ENCODE measurements at places on chromosomes 1 and 21.

DNA sequence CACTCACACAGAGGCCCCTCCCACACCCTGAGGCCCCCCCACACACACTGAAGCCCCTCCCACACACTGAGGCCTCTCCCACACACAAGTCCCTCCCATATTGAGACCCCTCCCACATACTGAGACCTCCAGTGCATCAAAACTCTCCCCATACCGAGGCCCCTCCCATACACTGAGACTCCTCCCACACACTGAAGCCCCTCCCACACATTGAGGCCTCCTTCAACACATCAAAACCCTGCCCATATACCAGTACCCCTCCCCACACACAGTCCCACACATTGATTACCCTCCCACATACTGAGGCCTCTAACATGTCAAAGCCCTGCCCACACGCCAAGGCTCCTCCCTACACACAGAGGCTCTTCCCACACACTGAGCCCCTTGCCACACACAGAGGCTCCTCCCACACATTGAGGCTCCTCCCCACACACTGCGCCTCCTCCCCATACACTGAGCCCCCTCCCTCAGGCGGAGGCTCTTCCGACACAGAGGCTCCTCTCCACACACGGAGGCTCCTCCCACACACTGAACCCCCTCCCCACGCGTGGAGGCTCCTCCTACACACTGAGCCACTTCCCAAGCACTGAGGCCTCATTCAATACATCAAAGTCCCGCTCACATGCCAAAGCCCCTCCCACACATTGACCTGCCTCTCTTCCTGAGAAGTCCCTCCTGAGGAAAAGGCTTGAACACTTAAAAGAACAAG, 392.3 kb downstream of the CAMTA1 start:
- DNase-seq, result no peak

- DNase-seq, result no peak
Observed at GRCh38 chr1:198939286-198939685, 300.4 kb downstream of the PTPRC start.

GRCh38 chr21:35150562-35151226, 101.6 kb upstream of the RUNX1 start:
- DNase-seq, result no peak

DNA sequence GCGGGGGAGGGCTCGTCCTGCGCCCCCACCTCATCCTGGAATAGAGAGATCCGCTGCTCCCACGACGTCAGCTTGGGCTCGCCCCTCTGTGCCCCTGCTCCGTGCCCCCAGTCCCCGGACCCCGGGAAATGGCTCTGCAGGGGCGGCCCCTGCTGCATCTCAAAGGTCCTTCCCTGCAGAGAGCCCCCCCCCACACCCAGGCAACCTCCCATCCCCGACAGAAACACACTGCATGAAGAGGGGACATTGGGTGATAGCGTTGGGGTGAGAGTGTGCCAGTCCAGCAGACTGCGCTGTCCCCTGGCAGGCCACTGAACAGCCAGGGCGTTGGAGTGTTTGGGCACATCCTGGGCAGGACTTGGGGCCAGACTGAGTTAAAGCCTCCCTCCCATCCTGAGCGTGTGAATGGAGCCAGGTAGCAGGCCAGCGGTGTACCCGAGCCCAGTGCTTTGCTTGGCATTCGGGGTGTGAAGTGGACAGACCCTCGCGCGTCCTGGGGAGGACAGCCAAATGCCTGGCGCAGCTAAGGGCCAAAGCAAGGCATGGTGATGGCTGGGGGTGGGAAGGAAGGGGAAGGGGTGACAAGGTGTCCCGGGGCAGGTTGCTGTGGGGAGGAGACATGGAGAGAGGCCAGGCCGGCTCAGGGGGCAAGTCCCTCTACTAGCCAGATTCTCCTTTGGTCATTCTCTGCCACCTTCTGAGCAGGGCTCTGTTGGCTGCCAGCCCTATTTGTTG, 633 bp upstream of the ETNK2 start:
- DNase-seq, result no peak

GRCh38 chr1:20329793-20330542, 39.3 kb downstream of the VWA5B1 start:
- DNase-seq, result no peak

DNA sequence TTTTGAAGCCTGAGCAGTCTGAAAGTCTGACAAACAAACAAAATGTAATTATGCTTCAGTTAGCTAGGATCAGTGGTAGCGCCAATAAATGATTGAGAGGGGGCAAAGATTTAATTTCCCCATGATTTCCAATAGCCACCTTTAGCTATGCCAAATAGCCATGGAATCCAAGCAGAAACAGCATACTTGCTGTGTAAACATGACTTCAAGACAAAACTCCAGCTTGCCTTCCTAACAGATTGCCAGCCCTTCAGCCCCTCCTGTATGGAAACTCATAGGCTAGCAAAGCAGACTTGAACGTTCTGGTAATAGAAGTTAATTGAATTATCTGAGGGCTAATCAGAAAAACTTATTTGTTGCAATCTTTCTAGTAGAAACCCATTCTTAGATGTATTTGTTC, 25.6 kb upstream of the SLC30A1 start:
- no peak for DNase-seq

DNA sequence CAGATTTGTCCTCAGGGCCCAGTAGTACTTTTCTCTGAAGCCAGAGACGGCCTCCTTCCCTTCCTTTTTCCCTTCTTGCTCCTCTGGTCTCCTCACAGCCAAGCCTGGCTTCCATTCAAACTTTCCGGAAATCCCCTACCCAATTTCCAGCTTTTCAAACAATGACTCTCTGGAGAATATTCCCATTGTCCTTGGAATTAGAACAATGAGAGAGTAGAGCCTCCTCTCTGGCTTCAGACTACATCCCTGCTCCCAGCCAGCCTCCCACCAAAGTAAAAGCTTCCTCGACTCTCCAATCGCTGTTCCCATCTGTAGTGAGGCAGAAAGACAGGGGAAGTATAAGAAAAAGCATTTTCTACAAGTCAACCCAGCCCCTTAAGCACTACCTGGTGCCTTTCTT, 77.7 kb upstream of the SOX13 start:
- DNase-seq, result no peak

- no peak for DNase-seq
Observed at GRCh38 chr1:152770411-152770810, 4.5 kb upstream of the LCE1F start.

DNA sequence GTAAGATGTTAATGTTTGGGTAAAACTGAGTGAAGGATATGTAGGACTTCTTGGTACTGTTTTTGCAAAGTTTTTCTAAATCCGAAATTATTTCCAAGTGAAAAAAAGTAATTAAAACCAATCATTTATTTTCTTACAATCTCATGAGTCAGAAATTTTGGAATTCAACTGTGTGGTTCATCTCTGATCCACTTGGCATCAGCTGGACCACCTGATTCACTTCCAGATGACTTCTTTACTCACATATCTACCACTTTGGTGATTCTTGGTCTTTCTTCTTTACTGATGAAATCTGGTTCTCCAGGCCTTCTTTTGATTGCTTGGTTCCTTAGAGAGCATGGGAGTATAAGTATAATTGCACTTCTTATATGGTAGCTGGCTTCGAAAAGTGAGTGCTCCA, 254.9 kb upstream of the CACYBP start:
- no peak for DNase-seq

GRCh38 chr1:162087111-162087510, 17.6 kb downstream of the NOS1AP start:
- no peak for DNase-seq

GRCh38 chr1:202235003-202235660, 41.5 kb downstream of the LGR6 start:
- no peak for DNase-seq

GRCh38 chr1:174206148-174206836, 47.0 kb downstream of the RABGAP1L start:
- no peak for DNase-seq

DNA sequence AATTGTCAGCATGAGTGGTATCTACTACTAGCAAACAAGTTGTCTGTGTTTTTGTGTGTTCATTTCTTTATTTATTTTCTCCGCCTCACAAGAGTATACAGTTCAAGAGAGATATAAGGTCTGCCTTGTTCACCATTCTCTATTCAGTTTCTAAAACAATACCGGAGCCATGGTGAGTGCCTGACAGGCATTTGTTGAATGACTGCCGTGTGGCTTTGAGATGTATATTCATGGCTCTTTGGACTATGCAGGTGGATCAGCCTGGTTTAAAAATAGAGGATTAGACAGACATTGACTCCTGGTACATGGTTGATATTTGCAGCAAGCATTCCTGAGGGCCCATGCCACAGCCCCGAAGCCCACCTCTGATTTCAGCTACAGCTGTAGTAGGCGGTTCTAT, 89.7 kb downstream of the PGM1 start:
- DNase-seq, result no peak

All from cerebellar cortex (tissue), 1 donor.